ENCODE measurements at places on chromosomes 12 and 14. TPM values are rescaled to one million over a fixed set of nuclear protein-coding genes. Genes with fewer than 3 reads are reported as not detected.

DNA sequence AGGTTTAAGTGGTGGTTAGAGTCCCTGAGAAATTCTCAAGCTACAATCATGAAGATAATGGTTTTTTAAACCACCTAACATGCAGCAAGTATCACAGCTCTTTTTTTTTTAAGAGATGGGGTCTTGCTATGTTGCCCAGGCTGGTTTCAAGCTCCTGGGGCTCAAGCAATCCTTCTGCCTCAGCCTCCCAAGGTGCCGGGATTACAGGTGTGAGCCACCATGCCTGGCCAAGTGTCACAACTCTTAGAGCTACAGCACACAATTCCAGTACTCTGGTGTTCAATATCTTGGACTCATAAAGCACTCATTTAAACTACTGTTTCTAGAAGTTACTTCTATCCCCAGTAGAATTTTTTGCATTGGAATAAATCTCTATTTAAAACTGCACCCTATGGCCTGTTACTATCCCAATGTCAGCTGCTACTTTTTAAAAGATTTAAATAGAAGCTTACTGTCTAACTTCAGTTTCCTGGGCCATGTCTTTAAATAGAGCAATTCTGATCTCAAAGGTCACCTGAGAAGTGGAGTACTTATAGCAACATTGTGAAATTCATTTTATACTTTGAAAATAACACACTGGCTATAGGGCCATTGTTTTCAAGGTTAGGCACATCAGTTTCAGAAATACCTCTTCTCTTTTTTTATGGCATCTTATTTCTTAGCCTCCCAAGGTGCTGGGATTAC is 10.3 kb downstream of the LYSET start:
- no peaks in the 10 kb centered on the region for H3K27me3 ChIP-seq
- 0 out of 2 replicates have a peak, but pooled peaks cover 1% of the 10 kb centered on the region for H3K36me3 ChIP-seq
- DNase-seq: no peak
- H3K4me3 ChIP-seq: no peak overlapping the region
- H3K4me1 ChIP-seq: peaks cover 3% of the 10 kb centered on the region

GRCh38 chr14:74934041-74934440 is 11.0 kb upstream of the RPS6KL1 start:
- no peak overlapping the region for H3K4me3 ChIP-seq
- no peaks in the 10 kb centered on the region for H3K27me3 ChIP-seq
- 0 out of 2 replicates have a peak overlapping the region, but pooled peaks have one; percentile 7 for H3K27ac ChIP-seq
- peaks cover 13% of the 10 kb centered on the region for H3K4me1 ChIP-seq

Gene CD4
- polyA plus RNA-seq: 15.0 TPM

Gene KLHL33
- 0.03 TPM for polyA plus RNA-seq

DNA sequence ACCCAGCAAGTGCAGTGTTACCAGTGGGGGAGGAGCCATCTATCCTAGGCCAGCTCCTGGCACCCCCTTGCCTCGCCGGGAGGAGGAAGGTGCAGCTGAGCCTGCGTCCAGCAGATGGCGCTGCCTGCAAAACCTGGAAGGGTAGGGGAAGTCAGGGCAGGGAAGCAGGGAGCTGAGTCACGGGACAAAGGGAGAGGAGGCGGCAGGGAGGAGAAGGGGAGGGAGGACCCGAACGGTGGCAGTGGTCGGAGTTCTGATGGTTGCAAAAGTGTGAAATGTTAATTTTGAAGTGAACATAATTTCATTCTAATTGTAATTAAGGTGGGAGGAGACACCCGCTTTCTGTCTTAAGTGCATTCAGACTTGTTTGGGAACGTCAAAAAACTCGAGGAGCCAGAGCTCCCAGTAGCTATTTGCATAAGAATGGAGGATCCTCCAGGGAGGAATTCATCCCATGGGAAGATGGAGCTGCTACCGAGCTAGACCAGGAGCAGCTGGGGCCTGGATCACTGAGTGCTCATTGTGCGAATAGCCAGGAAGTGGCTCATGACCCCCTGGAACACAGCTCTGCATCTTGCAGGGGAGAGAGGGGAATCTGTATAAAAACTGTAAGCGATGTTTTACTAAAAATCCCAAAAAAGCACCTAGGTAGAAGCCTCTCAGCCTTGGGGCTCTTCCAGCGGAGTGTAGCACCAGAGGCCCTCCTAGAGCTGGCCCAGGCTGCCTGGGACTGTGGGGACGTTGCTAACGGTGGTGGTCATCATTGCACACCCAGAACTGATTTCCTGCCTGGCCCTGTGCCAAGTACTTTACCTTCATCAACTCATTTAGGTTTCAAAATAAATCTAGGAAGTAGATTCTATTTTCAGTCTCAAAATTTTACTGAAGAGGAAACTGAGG is 59.5 kb downstream of the EMP1 start:
- H3K36me3 ChIP-seq: no peaks in the 10 kb centered on the region
- H3K27ac ChIP-seq: no peak overlapping the region
- peaks cover 5% of the 10 kb centered on the region for H3K4me1 ChIP-seq

DNA sequence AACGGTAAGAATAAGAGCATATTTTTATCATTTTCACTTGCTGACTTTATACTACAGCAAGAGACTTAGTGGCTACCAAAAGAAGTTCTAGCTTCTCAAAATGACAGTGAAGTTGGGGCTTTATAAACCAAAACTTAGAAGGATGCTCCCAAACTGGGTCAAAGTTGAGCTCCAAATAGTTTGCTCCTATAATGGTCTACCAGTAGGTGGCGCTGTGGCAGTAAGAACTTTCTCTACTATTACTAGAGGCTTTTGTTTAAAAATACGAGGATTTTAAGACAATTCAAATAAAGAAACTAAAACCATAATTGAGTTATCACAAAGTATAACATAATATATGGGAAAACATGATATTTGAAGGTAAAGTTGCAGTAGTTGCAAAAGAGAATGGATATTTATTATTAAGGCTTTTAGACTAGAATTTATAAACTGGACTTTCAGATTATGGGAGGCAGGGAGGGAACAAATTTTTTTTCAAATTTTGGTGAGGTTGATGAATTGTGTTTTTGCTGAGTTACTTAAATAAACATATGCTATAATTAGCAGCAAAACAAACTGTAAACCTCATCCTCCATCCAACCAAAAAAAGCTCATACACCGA is 75.0 kb downstream of the TGFB3 start:
- H3K4me1 ChIP-seq: peaks cover 2% of the 10 kb centered on the region
- peak; percentile 70 for DNase-seq
- no peak overlapping the region for H3K27ac ChIP-seq
- peaks cover 2% of the 10 kb centered on the region for H3K36me3 ChIP-seq
- H3K4me3 ChIP-seq: no peak overlapping the region

Gene GRIP1
- 0.17 TPM for polyA plus RNA-seq

Gene SALL2
- 10.1 TPM for polyA plus RNA-seq

GRCh38 chr12:41983394-41983793 is 161.3 kb downstream of the GXYLT1 start:
- no peaks in the 10 kb centered on the region for H3K36me3 ChIP-seq
- no peak for DNase-seq
- H3K27me3 ChIP-seq: no peaks in the 10 kb centered on the region
- no peaks in the 10 kb centered on the region for H3K4me1 ChIP-seq
- H3K4me3 ChIP-seq: no peak overlapping the region

DNA sequence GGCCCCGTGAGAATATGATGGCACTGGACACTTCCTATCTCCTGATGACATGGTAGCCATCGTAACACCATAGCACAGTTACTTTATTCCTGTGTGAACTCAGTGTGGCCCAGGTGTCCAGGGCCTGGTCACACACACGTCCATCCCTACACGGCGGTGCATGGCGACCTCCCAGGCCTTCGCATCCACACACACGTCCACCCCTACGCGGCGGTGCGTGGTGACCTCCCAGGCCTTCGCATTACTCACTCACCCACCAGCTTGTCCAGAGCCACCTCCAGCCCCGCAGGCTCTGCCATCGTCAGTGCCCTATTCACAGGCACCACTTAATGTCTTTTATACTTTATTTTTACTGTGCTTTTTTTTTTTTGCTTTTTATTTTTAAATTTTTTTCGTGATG is 39.4 kb upstream of the TEX22 start:
- DNase-seq: no peak
- H3K36me3 ChIP-seq: peaks cover 9% of the 10 kb centered on the region
- no peaks in the 10 kb centered on the region for H3K27me3 ChIP-seq
- no peak overlapping the region for H3K27ac ChIP-seq

DNA sequence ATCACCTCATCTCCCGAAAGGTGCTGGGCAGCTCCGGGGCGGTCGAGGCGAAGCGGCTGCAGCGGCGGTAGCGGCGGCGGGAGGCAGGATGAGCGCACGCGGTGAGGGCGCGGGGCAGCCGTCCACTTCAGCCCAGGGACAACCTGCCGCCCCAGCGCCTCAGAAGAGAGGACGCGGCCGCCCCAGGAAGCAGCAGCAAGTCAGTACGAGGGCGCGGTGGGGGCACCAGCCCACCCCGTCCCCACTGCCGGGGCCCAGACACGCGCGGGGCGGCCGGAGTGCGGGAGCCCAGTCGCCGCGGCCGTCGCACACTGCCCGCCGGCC is 862 bp downstream of the HMGA2 start:
- peak overlapping the region; percentile 99 for H3K27ac ChIP-seq
- H3K4me3 ChIP-seq: peak overlapping the region; percentile 93
- peaks cover 2% of the 10 kb centered on the region for H3K36me3 ChIP-seq
- H3K4me1 ChIP-seq: peaks cover 6% of the 10 kb centered on the region
- H3K27me3 ChIP-seq: no peaks in the 10 kb centered on the region

Gene RIPK3
- not detected for polyA plus RNA-seq

DNA sequence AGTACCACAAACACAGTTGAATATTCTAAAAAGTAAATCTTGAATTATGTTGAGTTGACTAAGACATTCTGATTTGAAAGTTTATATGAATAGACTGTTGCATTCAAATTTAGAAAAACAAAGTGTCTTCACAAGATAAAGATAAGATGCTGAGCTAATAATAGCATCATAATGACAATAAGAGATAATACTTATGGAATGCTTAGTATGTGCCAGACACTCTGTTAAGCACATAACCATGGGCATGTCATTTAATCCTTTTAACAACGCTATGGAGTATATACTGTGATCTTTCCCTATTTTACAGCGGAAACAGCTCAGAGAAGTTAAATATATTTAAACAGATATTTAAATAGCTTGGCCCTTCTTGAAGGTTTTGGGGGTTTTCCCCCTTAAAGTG is 163.4 kb downstream of the SRGAP1 start:
- H3K4me1 ChIP-seq: peaks cover 20% of the 10 kb centered on the region
- H3K36me3 ChIP-seq: no peaks in the 10 kb centered on the region
- no peaks in the 10 kb centered on the region for H3K27me3 ChIP-seq
- H3K4me3 ChIP-seq: no peak overlapping the region
- peak overlapping the region; percentile 33 for H3K27ac ChIP-seq

DNA sequence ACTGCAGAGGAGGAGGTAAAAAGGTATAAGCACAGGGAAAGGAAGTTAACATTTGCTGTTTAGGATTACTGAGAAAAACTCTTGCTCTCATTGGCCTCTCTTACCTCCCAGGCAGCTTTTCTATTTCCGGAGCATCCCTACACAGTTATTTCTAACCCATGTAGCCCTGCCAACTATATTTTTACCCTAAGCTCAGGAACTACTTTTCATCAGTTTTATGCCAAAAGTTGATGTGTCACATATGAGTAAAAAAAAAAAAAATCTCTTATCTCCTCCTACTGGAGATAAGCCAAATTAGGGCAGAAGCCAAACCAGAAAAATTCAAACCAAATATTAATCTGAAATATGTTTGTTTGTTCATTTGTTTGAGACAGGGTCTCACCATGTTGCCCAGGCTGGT is 34.4 kb upstream of the PSMA6 start:
- H3K27me3 ChIP-seq: no peaks in the 10 kb centered on the region
- H3K27ac ChIP-seq: no peak overlapping the region
- no peaks in the 10 kb centered on the region for H3K36me3 ChIP-seq
- no peak overlapping the region for H3K4me3 ChIP-seq
- no peaks in the 10 kb centered on the region for H3K4me1 ChIP-seq
- peak; percentile 55 for DNase-seq

GRCh38 chr12:107400686-107401447 is 284.7 kb upstream of the PWP1 start:
- H3K27me3 ChIP-seq: no peaks in the 10 kb centered on the region
- H3K4me1 ChIP-seq: peaks cover 4% of the 10 kb centered on the region
- peak; percentile 32 for DNase-seq

GRCh38 chr12:52633383-52633782 is 15.0 kb upstream of the KRT73 start:
- no peak for DNase-seq
- H3K36me3 ChIP-seq: no peaks in the 10 kb centered on the region
- H3K4me3 ChIP-seq: no peak overlapping the region
- peaks cover 11% of the 10 kb centered on the region for H3K27me3 ChIP-seq
- no peak overlapping the region for H3K27ac ChIP-seq
- no peaks in the 10 kb centered on the region for H3K4me1 ChIP-seq

DNA sequence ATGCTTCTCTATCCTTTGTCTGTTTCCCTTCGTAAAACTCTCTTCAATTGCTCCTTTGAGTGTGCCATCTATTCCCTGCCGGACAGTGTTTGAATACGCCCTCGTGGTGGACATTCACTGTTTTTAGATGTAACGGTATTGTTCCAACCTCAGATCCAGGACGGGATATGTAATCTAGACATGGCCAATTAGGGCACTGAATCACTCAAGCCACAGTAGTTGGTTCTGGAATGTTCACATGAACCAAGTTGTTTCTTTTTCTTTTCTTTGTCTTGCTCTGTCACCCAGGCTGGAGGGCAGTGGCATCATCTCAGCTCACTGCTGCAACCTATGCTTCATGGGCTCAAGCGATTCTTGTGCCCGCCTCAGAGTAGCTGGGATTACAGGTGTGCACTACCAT is 204.2 kb upstream of the PLXNC1 start:
- no peaks in the 10 kb centered on the region for H3K36me3 ChIP-seq
- DNase-seq: no peak
- H3K4me1 ChIP-seq: peaks cover 7% of the 10 kb centered on the region
- no peak overlapping the region for H3K4me3 ChIP-seq
- no peak overlapping the region for H3K27ac ChIP-seq

Gene PROX2
- not detected for polyA plus RNA-seq

DNA sequence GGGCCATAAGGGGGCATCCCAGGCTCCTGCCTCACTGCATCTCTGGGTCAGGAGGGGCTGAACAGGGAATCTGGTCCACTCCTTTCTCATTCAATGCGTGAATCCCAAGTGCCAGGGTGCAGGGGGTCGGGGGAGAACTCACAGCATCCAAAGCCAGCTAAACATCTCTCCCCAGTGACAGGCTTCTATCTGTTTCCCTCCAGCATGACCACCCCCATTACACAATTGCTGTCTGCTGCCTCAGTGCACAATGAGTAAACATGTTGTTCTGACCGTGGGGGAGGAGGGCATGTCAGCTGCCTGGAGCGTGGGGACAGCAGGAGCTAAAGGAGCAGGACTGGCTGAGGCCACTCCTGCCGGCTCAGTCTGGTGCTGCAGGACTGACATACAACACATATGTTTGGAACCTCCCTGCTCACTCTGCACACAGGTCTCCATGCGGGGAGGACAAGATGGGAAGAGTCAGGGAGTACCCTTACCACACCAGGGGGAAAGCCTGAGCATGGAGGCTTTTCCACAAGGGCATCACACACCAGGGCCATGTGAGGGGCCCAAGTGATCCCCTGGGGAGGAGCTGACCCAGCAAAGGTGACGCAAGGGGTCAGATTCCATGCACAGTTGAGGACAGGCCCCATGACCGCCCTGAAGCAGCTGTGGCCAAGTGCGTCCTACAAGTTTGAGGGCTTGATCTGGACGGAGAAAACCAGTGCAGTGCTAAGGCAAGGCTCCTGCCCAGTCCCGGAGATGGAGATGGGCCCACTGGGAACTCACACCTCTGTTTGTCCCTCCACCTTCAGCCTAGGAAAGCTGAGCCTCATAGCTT is 1.4 kb downstream of the TNS2 start:
- no peaks in the 10 kb centered on the region for H3K27me3 ChIP-seq
- H3K4me1 ChIP-seq: peaks cover 48% of the 10 kb centered on the region
- H3K27ac ChIP-seq: peak overlapping the region; percentile 99
- H3K4me3 ChIP-seq: peak overlapping the region; percentile 57
- H3K36me3 ChIP-seq: peaks cover 30% of the 10 kb centered on the region
- peak; percentile 70 for DNase-seq

GRCh38 chr12:10365696-10366405 is 24.0 kb downstream of the KLRK1 start:
- peaks cover 22% of the 10 kb centered on the region for H3K4me1 ChIP-seq
- H3K27ac ChIP-seq: peak overlapping the region; percentile 48
- H3K4me3 ChIP-seq: peak overlapping the region; percentile 54
- H3K36me3 ChIP-seq: no peaks in the 10 kb centered on the region

Data from IMR-90 (cell line).